NCI-H2081 treated with DMSO at 0.1 percent for 48 hours (cell line): ENCODE measurements at places on chromosomes 6 and 20.

DNA sequence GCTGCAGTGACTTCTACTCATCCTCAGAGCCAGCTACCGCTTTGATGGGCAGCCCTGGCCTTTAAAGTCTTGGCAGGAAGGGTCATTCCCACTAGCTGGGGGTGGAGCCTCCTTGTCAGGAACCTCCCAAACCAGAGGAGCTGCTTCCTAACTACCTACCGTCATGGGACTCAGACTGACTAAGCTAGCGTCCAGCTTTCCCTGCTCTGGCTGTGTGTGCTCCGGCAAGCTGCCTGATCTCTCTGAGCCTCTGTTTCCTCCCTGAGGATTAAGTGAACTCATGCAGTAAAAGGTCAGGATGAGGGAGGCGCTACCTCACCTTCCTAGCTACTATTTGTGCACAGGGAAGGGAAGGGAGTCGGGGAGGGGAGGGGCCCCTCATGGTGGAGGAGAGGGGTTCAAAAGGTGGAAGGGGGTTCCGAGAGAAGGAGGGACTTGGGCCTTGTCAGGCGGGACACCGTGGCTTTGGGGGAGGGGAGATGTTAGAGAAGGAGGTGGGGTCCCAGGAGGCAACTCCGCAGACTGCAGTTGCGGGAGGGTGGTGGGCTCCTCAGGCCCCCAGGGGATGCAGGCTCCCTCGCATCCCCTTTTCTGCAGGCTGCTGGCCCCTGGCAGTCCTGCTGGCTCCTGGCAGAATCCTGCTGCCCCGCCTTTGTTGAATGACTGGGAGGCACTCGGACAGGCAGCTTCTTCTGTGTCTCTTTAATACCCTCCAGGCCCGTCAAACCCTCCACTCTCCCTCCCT, 9.8 kb downstream of the DUSP15 start:
- no peak for DNase-seq

DNA sequence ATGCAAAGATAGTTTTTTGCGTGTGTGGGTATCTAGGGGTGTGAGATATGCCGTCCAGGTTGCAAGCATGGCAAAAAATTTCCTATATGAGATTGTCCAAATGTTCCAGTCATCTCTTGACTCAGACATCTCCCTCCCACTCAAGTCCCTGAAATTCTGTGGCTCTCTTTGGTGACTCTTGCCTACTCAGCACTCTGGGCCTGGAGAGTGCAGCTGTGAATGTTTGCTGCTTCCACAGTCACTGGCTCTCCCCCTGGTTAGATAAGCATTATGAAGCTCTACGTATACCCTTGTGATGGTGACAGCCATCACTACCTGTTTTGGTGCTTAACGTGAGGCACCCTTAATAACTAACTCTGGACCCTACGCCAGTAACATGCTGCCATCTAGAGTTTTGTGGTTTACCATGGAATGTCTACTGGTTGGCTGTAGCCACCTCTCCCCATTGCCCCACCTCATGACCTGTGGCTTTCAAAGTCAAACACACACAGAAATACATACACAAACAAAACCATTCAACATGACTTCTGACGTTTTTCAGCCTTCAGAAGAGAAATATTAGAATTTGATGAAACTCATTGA, 621.9 kb upstream of the CITED2 start:
- no peak for DNase-seq

GRCh38 chr20:62066339-62066982, 780 bp upstream of the TAF4 start:
- no peak for DNase-seq

GRCh38 chr6:157376706-157377230, 4.2 kb upstream of the ZDHHC14 start:
- peak; percentile 14 for DNase-seq

DNA sequence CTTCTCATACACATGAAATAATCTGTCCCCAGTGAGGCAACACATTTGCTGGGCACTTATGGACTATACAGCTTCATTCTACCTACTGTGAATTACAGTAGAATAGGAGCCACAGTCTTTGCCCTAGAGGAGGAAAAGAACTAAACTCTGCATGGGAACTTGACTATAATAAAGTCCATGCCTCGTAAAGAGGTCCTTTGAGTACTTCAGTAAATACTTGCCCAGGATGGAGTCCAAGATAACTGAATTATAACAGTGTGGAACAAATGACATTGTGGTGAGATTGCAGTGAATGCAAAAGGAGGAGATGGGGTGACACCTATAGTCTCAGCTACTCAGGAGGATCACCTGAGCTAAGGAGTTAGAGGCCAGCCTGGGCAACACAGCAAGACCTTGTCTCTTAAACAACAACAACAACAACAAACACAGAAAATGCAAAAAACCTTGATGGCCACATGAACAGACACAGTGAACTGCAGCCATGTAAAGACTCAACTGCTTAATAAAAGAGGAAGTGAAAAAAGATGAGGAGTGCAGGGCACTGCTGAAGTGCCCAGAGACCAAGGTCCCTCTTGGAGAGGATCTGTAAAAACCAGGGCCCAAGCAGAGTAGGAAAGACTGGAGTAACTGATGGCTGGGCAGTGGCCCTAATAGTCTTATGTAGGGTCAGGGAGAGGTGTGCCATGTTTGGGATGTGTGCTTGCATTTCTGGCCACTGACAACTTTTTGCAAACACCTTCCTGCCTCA, 3.7 kb downstream of the MRPS18A start:
- DNase-seq: no peak

GRCh38 chr20:5260889-5261288, 55.9 kb downstream of the PROKR2 start:
- no peak for DNase-seq

- no peak for DNase-seq
Measured at GRCh38 chr6:36515844-36516243, 31.4 kb downstream of the STK38 start.

DNA sequence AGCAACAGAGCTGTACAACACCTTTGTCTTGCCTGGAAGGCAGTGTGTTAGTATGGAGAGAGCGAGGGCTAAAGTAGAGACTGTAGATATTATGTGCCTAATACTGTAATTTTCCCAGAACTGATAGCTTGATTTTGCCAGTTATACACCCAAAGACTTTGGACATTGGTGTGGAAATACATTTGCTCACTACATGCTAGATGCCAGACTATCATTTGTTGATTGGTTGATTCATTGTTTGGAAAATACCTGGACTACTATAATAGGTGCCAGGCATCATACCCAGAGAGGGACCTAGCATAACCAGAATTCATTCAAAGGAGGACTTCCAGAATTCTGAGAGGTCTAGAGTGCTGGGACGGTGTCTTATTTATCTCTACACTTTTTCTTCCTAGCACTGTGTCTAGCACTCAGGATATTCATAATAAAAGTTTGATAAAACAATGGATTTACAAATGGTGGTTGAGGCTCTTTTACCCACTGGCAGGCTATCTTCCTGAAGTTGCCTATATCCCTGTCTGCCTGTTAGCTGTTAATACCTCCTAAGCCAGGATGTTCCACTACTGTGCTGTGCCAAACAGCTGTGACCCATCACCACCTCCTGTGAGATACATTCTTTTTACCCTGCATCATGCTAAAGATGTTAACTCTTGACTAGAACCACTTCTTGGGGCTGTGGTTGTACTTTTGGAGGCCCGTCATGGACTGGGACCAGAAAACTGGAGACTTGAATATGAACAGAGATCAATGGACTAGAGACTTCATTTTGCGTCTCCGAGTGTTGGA, 72.2 kb upstream of the FUCA2 start:
- no peak for DNase-seq

DNA sequence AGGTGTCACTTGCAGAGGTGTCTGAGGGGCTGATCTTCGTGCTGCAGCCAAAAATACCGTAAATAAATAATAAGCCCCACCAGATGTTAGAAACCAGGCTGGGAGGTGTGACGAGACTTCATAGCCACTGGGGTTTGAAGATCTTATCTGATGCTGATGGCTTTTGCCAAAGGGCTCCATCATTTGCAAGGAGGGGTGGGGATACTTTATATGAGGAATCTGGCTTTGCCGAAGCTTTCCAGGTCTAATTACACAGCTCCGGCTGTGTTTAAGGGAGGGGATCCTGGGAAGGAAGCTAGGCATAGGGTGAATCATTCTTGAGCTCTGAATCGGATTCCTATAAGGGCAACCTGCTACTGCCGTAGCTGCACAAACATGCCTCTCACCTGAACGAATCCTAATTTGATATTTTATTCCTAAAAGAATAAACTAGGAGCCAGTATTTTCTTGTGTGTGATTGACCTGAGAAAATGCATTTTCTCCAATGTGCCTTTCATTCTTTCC, 249.6 kb downstream of the SOD2 start:
- DNase-seq: no peak

GRCh38 chr6:106090001-106090400, 3.9 kb downstream of the PRDM1 start:
- DNase-seq: no peak

GRCh38 chr6:73515204-73515655, 5.6 kb downstream of the EEF1A1 start:
- DNase-seq: no peak

DNA sequence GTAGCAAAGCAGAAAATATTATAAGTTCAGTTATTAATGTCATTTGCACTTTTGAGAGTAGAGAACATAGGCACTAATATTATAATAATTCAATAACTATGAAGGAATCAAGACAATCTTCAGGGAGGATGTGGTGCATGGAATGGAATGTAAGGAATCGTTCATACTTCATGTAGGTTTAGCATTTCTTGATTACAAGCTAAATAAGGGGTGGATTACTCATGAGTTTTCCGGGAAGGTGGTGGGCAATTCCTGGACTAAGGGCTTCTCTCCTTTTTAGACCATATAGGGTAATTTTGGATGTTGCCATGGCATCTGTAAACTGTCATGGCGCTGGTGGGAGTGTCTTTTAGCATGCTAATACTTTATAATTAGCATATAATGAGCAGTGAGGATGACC, 9.1 kb upstream of the BTNL2 start:
- no peak for DNase-seq

DNA sequence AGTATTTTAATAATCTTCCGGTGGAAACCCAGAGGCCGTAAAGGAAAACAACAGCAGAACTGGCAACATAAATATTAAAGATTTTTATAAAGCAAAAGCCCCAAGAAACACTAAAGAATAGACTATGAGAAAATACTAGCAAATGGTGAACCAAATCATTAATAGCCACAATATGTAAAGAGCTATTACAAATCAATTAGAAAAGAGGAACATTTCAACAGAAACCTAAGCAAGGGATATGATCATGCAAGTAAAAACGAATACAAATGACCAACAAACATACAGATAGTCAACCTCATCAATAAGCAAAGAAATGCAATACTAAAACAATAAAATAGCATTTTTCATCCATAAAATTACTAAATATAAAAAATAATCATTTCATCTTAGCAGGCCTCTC, 3.6 kb downstream of the FBXL4 start:
- DNase-seq: no peak
